ENCODE measurements at places on chromosomes 16 and 17. TPM values are rescaled to one million over a fixed set of nuclear protein-coding genes. Genes with fewer than 3 reads are reported as not detected.
A peak's percentile ranks its signal among the peaks of the same experiment; 100 is the strongest.

DNA sequence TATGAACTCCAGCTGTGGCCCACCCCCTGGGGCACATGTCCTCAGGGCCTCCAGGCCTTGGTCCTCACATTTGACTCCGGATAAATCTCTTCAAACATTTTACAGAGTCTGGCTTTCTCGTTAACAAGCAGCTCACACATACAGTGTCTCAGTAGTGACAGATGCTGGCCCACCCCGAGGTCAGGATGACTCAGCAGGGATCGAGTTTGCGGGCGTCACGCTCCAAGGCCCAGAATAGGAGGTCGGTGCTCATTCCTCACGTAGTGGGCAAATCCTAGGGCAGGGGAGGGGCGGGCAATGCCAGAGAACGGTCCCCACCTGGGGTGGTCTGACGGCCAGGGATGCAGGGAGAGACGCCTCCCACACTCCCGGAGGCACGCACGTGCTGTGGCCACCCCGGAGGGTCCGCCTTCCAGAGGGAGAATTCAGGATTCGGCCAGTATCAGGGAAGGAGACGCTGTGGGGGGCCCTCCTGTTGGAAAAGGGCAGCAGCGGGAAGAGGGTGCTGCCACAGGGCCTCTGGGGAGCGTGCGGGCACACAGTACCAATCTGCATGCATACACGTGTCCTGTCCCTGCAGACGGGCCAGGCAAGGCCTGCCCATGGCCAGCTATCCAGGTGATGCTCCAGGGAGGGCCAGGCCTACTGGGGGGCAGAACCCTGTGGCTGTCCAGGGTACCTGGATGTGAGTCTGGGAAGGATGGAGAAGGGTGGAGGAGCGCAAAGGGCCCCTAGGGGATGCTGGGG, 8.6 kb downstream of the SLC7A5 start:
- H3K36me3 ChIP-seq: peaks cover 84% of the 10 kb centered on the region
- peaks cover 15% of the 10 kb centered on the region for H3K4me1 ChIP-seq
- no peak for DNase-seq
- peak overlapping the region; percentile 45 for H3K4me3 ChIP-seq

KIF18B gene
- total RNA-seq: 19.9 TPM

- H3K4me3 ChIP-seq: no peak overlapping the region
- H3K36me3 ChIP-seq: no peaks in the 10 kb centered on the region
- H3K27me3 ChIP-seq: no peaks in the 10 kb centered on the region
- H3K4me1 ChIP-seq: peaks cover 14% of the 10 kb centered on the region
Observed at GRCh38 chr16:84881702-84882521, 62.1 kb downstream of the CRISPLD2 start.

DNA sequence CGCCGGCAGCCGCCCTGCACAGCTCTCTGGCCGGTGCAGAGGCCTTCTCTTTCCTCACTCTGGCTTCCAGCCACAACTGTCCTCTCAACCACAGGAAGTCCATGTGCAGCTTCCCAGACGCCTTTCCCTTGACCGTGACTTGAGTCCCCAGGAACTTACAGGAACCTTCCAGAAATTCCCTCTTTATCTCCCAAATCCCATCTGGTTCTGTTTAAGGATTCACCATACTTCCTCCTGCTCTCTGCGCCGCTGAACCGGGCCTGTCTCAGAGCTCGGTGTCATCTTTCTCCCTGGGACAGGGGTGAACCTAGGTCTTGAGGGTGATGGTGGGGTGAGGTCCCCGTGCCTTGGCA, 65.2 kb upstream of the ZNF469 start:
- no peak overlapping the region for H3K4me3 ChIP-seq
- H3K27me3 ChIP-seq: no peaks in the 10 kb centered on the region
- H3K4me1 ChIP-seq: no peaks in the 10 kb centered on the region
- H3K27ac ChIP-seq: no peak overlapping the region
- no peaks in the 10 kb centered on the region for H3K36me3 ChIP-seq
- DNase-seq: no peak

- no peaks in the 10 kb centered on the region for H3K36me3 ChIP-seq
- DNase-seq: no peak
- H3K27me3 ChIP-seq: no peaks in the 10 kb centered on the region
Observed at GRCh38 chr16:31363721-31364120, 8.7 kb downstream of the ITGAX start.
